ENCODE measurements at places on chromosomes 5 and 9.
A peak's percentile ranks its signal among the peaks of the same experiment; 100 is the strongest.

DNA sequence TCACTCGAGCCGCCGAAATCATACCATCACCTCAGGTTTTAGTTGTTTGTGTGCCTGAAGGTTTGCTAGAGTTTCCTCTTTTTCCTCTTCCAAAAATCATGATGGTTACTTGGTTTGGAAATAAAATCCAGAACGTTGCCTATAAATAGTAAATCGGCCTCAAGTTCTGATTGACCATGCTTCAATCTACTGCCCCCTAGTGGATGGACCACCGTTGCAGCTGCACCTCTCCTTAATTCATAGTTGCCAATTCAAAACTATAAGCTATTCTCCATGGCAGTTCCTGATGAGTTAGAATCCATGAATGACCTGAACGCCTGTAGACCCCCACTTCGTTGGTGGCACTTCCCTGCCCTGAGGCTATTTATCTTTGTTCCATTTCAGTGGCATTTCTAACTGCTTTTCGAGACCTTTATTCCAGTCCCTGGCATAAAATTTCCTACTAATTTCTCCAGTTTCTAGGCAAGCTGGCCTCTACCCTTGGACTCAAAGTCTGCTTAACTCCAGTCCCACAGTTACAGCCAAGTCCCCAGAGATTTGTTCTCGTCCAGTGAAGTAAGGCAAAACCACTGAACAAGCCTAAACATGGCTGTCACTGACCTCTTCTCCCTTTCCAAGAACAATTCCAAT lies 422.6 kb downstream of the EFNA5 start:
- peak; percentile 58 for DNase-seq

- DNase-seq = no peak
Observed at GRCh38 chr9:17635115-17635890, 56.4 kb downstream of the SH3GL2 start.

DNA sequence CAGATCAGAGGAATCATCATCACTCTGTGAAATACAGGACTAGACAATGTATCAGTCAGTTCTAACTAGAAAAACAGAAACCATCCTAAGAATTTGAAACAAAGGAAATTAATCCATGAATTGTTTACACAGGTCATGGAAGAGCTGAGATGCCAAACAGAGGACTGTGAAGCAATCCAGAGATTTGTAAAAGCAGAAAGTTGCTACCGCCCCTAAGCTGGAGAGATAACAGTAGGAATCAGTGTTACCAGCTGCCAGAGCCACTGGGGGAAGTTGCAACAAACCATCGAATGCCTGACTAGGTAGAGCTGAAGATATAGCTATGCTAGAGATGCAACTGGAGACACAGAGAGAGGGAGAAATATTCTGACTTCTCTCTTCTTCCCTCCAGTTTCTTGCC lies 10.4 kb upstream of the MIER3 start:
- DNase-seq = no peak

GRCh38 chr9:35353731-35354365 lies 136.1 kb upstream of the RUSC2 start:
- no peak for DNase-seq

- DNase-seq = no peak
Observed at GRCh38 chr5:38367410-38367809, 109.1 kb downstream of the EGFLAM start.
